ENCODE measurements at places on chromosomes 5 and 9. TPM values are rescaled to one million over a fixed set of nuclear protein-coding genes. Genes with fewer than 3 reads are reported as not detected.
A peak's percentile ranks its signal among the peaks of the same experiment; 100 is the strongest.

GRCh38 chr5:96783326-96783725 is 24.4 kb downstream of the ERAP1 start:
- H3K4me1 ChIP-seq, result peaks cover 22% of the 10 kb centered on the region
- DNase-seq, result no peak
- H3K27me3 ChIP-seq, result no peaks in the 10 kb centered on the region

Gene RNF183
- not detected for total RNA-seq

DNA sequence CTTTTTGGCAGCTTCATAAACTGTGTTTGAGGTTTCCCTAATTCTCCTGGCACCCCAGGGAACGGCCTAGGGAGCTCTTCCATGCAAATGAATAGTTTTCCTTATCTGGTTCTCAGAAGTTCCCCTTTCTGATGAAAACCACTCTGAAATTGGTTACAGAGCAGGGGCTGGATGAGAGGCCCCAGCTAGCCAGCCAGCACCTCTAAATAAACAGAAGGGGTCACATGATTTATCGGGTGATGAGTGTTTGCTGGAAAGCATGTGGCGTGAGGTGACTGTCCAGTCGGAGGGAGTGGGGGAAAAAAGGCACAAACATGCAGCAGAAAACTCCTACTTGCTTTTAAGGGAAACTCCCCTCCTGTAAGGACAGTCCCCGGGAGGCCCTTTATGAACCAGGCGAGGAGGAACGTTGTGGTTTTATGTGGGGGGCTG is 261.2 kb upstream of the ANKRD55 start:
- no peak overlapping the region for H3K4me3 ChIP-seq
- peaks cover 14% of the 10 kb centered on the region for H3K4me1 ChIP-seq
- DNase-seq, result no peak
- H3K27me3 ChIP-seq, result no peaks in the 10 kb centered on the region
- H3K27ac ChIP-seq, result no peak overlapping the region

- no peak overlapping the region for H3K27ac ChIP-seq
- H3K4me3 ChIP-seq, result no peak overlapping the region
- H3K27me3 ChIP-seq, result no peaks in the 10 kb centered on the region
Measured at GRCh38 chr9:114559830-114560513, 27.6 kb upstream of the ATP6V1G1 start.

Gene LVRN
- not detected for total RNA-seq

DNA sequence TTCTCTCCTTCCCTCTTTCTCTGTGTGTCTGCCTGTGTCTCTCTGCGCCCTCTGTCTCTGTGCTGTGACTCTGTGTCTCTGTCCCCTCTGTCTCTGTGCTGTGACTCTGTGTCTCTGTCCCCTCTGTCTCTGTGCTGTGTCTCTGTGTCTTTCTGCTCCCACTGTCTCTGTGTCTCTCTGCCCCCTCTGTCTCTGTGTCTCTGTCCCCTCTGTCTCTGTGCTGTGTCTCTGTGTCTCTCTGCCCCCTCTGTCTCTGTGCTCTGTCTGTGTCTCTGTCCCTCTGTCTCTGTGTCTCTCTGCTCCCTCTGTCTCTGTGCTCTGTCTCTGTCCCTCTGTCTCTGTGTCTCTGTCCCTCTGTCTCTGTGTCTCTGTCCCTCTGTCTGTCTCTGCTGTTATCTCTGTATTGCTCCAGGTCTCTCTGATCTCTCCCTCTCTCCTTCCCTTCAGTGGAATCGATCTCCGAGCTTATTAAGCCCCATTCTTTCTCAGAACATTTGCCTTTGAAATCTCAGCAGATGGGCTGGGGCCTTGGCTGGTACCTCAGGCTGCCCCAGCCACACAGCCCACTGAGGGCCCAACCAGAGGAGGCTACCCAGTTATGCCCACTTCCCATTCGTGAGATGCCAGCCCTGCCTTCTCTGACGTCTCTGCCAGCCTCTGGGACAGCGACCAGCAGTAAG is 33.4 kb upstream of the FIBCD1 start:
- no peak overlapping the region for H3K27ac ChIP-seq
- H3K36me3 ChIP-seq, result no peaks in the 10 kb centered on the region
- no peak for DNase-seq
- no peaks in the 10 kb centered on the region for H3K4me1 ChIP-seq
- H3K27me3 ChIP-seq, result no peaks in the 10 kb centered on the region

- no peak overlapping the region for H3K27ac ChIP-seq
- H3K4me3 ChIP-seq, result no peak overlapping the region
- no peak for DNase-seq
- no peaks in the 10 kb centered on the region for H3K4me1 ChIP-seq
- H3K27me3 ChIP-seq, result no peaks in the 10 kb centered on the region
- no peaks in the 10 kb centered on the region for H3K36me3 ChIP-seq
Measured at GRCh38 chr5:138955013-138955660, 80.0 kb upstream of the LRRTM2 start.

DNA sequence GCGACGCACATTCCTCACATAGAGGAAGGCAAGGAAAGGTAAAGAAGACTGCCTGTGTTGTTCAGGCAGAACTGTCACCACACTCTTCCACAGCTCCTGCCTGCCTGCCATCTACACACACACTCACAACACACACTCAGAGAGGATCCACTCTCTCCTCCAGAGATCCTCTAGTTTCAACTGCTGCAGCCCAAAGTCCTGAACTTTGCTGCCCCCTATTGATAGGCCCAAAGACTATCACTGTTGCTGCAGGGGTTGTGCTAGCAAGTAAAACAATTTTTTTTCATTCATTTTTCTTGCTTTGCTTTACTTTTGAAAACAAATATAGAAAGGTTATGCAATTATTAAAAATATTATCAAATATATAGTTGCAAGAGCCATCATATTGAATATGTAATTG is 5.9 kb upstream of the CFAP90 start:
- DNase-seq, result peak; percentile 41
- H3K27me3 ChIP-seq, result no peaks in the 10 kb centered on the region
- H3K36me3 ChIP-seq, result peaks cover 25% of the 10 kb centered on the region
- no peaks in the 10 kb centered on the region for H3K4me1 ChIP-seq
- H3K4me3 ChIP-seq, result no peak overlapping the region

- no peak overlapping the region for H3K27ac ChIP-seq
- H3K36me3 ChIP-seq, result no peaks in the 10 kb centered on the region
- no peak for DNase-seq
- no peaks in the 10 kb centered on the region for H3K27me3 ChIP-seq
- no peak overlapping the region for H3K4me3 ChIP-seq
Measured at GRCh38 chr9:101126556-101126955, 98.0 kb downstream of the PLPPR1 start.

DNA sequence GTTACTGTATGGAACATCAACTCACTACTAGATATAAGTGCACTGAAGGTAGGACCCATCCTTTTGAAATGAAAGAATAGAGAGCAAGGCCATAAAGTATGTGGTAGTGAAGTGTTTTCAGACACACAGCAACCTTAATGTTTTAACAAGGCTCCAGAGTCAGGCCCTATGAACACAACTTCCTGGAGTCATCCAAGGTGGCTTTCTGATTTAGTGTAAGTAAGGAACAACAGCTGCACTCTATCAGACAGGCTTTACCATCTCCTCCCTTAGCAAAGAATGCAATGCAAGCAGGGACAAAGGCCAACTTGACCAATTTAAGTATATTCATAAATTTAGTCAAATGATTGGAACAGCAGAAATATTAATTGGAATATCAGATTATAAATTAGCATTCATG is 90.1 kb downstream of the MPDZ start:
- no peaks in the 10 kb centered on the region for H3K27me3 ChIP-seq
- DNase-seq, result no peak
- no peak overlapping the region for H3K27ac ChIP-seq
- peaks cover 5% of the 10 kb centered on the region for H3K4me1 ChIP-seq

- no peak overlapping the region for H3K4me3 ChIP-seq
- no peaks in the 10 kb centered on the region for H3K36me3 ChIP-seq
- peaks cover 56% of the 10 kb centered on the region for H3K4me1 ChIP-seq
Measured at GRCh38 chr5:112960863-112961504, 15.6 kb upstream of the DCP2 start.

- peak; percentile 59 for DNase-seq
- H3K27ac ChIP-seq, result no peak overlapping the region
- H3K27me3 ChIP-seq, result no peaks in the 10 kb centered on the region
- H3K4me1 ChIP-seq, result no peaks in the 10 kb centered on the region
Measured at GRCh38 chr9:72615931-72616330, 94.5 kb downstream of the TMC1 start.

DNA sequence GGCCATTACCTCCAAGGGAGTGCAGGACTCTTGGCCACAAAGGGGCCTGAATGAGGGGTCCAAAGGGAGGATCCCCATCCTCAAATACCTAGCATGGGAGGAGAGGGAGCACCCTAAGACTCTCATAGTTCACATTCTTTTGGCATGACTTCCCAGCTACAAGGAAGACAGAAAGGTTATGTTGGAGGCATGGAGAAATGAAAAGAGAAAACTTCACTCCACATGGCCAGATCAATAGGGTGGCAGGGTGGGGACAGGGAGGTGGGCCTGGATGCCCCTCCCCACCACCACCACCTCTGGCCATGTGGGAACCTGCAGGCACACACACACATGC is 97.6 kb downstream of the PAX5 start:
- DNase-seq, result peak; percentile 10
- no peaks in the 10 kb centered on the region for H3K27me3 ChIP-seq
- no peaks in the 10 kb centered on the region for H3K4me1 ChIP-seq
- no peaks in the 10 kb centered on the region for H3K36me3 ChIP-seq
- H3K27ac ChIP-seq, result no peak overlapping the region
- H3K4me3 ChIP-seq, result no peak overlapping the region

DNA sequence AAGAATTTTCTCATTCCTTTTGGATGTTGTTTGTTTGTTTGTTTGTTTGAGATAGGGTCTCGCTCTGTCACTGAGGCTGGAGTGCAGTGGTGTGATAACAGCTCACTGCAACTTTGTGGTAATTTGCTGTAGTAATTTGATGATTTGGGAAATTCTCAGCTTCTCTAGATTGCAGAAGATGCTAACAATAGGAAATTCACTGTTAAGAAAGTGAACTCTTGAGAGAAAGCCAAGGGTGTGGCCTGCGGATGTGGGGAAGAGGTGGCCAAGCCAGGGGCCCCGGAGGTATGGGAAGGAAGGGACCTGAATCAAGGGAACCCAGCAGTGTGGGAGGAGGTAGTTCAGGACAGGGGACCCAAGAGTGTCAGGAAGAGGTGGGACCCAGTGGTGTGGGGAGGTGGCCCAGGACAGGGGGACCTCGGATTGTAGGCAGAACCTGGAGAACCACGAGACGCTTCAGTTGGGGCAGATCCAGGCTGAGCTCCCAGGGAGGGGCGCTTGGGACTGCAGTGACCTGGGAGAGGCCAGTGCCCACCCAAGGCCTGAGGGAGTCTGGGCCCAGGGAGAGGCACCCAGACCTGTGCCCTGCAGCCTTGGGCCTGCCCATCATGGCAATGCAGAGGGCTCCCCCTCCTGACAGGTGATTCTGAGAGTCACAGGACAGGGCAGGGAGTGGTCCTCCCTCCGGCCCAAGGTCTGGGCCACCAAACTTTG is 5.6 kb upstream of the LCN2 start:
- H3K27ac ChIP-seq, result peak overlapping the region; percentile 99
- H3K36me3 ChIP-seq, result no peaks in the 10 kb centered on the region
- H3K4me1 ChIP-seq, result peaks cover 50% of the 10 kb centered on the region
- H3K4me3 ChIP-seq, result peak overlapping the region; percentile 35

- H3K4me1 ChIP-seq, result peaks cover 6% of the 10 kb centered on the region
- no peaks in the 10 kb centered on the region for H3K36me3 ChIP-seq
- no peak for DNase-seq
- no peak overlapping the region for H3K27ac ChIP-seq
Measured at GRCh38 chr9:107875571-107875980, 386.0 kb upstream of the KLF4 start.

Data from PC-3 (cell line).